HFFc6 (cell line): ENCODE measurements at places on chromosomes 6 and 20.

GRCh38 chr6:6546318-6547109 is 42.0 kb upstream of the LY86 start:
- DNase-seq: no peak

- DNase-seq: no peak
These were observed 311.1 kb upstream of the RNF24 start for GRCh38 chr20:4326195-4327065.

GRCh38 chr6:170100046-170100445 is 190.8 kb downstream of the DLL1 start:
- no peak for DNase-seq

DNA sequence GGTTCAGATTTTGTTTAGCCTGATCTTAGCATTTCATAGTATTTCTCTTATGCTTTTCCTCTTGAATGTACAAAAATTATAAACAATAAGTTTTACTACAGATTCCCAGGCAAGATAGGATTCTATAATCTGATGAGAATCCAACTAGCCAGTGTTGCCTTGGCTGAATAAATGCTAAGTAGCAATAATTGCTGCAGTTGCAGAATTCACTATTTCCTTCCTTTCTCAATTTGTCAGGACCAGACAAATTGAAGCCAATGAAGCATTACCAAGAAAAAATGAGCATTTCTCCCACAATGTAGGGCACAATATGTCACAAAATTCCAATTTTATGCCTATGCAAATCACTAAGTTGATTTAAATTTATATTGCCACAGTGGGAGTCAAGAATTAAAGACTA is 260.2 kb downstream of the KIF16B start:
- no peak for DNase-seq

DNA sequence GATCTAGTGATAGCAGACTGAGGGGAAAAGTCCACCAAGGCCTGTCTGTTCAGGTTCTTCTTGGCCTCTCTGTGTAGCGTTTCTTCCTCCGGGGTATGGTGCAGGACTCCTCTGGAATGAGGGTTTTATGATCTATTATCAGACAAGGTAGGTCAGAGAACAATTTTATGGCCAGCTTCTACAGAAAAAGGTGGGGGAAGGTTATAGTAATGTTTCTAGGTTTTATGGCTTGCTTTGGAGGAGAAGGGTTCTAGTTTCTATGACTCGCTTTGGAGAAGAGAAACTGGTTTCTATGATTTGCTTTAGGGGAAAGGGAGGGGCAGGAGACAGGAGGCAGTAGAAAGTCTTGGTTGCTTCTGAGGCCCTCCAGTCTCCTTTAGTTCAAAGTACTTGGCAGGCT is 144.8 kb upstream of the LAMA2 start:
- DNase-seq: no peak

DNA sequence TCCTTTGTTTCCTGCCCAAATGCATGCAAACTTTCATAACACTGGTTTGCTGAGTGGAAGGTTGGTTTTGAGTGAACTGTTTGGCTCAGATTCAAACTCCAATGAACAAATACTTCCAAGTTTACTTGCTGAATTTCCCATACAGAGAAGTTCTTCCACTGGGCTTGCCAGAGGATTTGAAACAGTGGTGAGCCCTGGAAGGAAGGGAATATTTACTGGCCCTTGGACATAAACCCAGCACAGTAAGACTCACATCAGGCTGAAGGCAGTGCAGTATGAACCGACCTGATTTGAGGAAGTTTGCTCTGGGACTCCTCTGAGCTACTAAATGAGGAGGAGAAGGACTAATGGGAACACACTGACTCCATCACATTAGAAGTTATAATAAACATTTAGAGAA is 3.8 kb downstream of the TRAF3IP2 start:
- peak; percentile 53 for DNase-seq

DNA sequence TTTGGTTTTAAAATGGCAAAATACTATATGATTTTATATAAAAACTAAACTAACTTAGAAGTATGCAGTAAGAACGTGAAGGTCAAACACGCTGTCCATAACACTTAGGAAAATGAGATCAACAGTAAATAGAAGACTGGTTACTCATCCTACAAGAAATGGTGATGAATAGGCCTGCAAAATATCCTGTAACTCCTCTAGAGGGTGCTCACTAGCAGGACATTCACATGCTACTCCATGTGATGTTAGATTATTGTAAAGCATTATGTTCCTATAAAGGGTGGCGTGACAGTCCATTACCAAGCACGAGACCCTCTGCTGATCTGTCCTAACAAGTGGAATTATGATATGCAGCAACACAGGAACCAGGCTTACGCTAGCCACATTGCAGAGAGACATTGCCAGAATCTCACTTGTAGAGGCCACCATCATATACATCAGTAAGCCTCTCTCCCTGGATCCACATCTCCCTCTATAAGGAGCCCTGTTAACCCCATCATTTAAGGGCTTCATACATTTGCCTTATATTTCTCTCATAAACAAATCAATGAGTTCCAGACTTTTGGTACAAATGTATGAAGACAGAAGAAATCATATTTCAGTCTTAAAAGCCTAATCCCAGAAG is 18.0 kb upstream of the DEFB129 start:
- peak; percentile 79 for DNase-seq

DNA sequence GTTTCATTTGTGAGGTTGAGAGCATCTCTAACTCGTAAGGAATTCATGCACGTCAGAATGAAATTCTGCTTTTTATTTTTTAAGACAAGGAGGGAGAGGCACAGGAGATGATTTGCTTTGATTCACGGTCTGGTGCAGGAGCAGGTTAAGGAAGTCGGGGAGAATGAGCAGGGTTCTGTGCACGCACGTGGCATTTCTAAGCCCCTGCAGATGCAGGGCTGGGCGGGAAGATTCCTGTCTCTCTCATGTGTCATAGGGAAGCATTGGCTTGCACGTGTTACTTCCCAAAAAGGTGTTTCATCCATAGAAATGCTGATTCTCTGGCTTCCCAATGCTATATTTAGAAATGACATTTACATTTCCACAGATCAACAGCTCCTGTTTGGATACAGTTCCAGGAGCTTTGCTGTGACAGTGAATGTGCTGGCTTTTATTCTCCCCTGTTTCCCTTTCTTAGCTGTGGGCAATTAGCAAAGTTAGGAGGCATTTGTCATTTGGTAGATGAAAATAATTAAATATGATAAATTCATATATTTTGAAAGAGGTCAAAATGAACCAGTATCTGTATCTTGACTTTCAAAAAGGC is 119.7 kb upstream of the ZFP64 start:
- no peak for DNase-seq
